Left renal cortex interstitium (tissue), 4 donors: ENCODE measurements at places on chromosomes 3 and 15.

- no peak for DNase-seq
Measured at GRCh38 chr3:23055733-23056376, 147.3 kb upstream of the UBE2E2 start.

DNA sequence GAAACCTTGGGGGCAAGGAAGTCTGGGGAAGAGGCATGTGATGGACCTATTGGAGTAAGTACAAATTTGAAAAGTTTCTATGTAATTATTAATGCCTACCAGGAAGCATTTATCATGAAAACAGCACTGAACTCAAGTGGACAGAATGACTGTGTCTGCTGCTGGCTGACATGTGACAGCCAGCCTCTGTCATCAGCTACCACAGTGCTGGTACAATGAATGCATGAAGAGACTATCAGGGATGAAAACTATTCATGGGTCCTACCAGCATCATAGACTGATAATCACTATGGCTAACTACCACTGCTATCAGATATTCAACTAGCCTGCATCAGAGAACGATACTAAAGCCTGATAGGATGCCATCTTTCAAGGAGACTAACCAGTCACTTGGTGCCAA is 193.5 kb downstream of the RAP2B start:
- DNase-seq = no peak

GRCh38 chr15:70100474-70101341 is 3.0 kb upstream of the TLE3 start:
- DNase-seq = no peak

- no peak for DNase-seq
Measured at GRCh38 chr3:43389388-43390254, 103.3 kb downstream of the SNRK start.

- no peak for DNase-seq
Measured at GRCh38 chr15:43169888-43170287, 15.3 kb upstream of the CCNDBP1 start.

DNA sequence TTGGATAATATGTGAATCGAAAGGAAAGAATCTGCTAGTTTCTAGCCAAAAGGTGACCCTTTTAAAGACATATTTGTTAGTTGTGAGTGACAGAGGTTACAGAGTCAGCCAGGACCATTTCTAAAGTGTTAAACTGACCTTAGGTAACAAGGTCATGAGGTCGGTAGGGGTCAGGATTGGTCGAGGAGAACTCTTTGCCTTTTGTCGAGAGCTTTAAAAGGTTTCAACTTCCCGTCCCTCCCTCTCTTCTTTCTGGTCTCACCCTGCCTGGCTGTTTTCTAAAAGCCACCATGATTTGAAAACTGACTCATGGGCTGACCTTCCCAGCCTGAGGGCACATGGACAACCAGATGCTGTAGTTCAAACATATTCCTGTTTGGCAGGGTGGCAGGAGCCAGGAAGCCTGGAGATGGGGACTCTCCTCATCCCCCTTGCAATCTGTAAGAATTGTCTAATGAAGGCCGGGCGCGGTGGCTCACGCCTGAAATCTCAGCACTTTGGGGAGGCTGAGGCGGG is 25.8 kb upstream of the PRTG start:
- no peak for DNase-seq

DNA sequence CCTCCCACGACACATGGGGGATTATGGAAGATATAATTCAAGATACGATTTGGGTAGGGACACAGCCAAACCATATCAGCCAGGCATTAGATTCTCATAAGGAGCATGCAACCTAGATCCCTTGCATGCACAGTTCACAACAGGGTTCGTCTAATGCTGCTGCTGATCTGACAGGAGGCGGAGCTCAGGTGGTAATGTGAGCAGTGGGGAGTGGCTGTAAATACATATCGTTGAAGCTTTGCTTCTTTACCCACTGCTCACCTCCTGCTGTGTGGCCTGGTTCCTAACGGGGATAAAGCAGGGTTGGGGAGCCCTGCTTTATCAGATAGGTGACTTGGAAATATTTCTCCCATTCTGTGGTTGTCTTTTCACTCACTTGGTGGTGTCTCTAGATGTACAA is 14.8 kb downstream of the DOCK3 start:
- no peak for DNase-seq
